Activated CD4-positive, alpha-beta memory T cell treated with anti-CD3 and anti-CD28 coated beads, Interleukin-2, amount 10 ng/mL, durations not matched to agents 7 days and 5 days (primary cell): ENCODE measurements at places on chromosomes 16 and 17.
A peak's percentile ranks its signal among the peaks of the same experiment; 100 is the strongest.

- no peak overlapping the region for H3K4me3 ChIP-seq
- no peaks in the 10 kb centered on the region for H3K27me3 ChIP-seq
- H3K4me1 ChIP-seq = peaks cover 19% of the 10 kb centered on the region
Observed at GRCh38 chr17:80995131-80995530, 3.5 kb downstream of the CHMP6 start.

GRCh38 chr17:29625037-29625750 lies 2.5 kb upstream of the CORO6 start:
- peaks cover 51% of the 10 kb centered on the region for H3K4me1 ChIP-seq
- no peak overlapping the region for H3K27ac ChIP-seq
- H3K4me3 ChIP-seq = no peak overlapping the region
- peaks cover 9% of the 10 kb centered on the region for H3K27me3 ChIP-seq
- no peak for DNase-seq

DNA sequence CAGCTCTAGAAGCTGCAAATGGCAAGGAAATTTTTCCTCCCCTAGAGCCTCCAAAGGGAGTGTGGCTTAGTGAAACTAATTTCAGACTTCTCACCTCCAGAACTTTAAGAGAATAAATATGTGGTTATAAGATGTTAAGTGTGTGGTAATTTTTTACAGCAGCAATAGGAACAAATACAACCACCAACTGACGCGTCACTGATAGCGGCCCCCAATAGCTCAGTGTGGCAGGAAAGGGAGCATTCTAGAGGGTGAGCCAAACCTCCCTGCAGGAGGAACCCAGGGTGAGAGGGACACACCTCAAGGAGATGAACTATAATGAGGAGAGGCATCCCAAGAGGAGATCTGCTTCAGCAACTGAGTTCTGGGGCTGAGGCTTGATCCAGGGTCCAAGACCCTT lies 4.0 kb downstream of the CCL4 start:
- H3K4me1 ChIP-seq = peaks cover 30% of the 10 kb centered on the region
- no peak overlapping the region for H3K27ac ChIP-seq
- H3K27me3 ChIP-seq = peaks cover 3% of the 10 kb centered on the region

GRCh38 chr16:54290833-54291655 lies 4.5 kb upstream of the IRX3 start:
- no peak for DNase-seq
- H3K4me1 ChIP-seq = peaks cover 13% of the 10 kb centered on the region
- H3K4me3 ChIP-seq = no peak overlapping the region
- peaks cover 60% of the 10 kb centered on the region for H3K27me3 ChIP-seq
- no peak overlapping the region for H3K27ac ChIP-seq

GRCh38 chr17:44830359-44831288 lies 537 bp upstream of the GJC1 start:
- peak overlapping the region; percentile 58 for H3K4me3 ChIP-seq
- H3K27me3 ChIP-seq = peaks cover 61% of the 10 kb centered on the region
- H3K27ac ChIP-seq = no peak overlapping the region
- no peaks in the 10 kb centered on the region for H3K36me3 ChIP-seq
- DNase-seq = peak; percentile 18
- H3K4me1 ChIP-seq = peaks cover 10% of the 10 kb centered on the region

- no peak overlapping the region for H3K27ac ChIP-seq
- no peak overlapping the region for H3K4me3 ChIP-seq
- DNase-seq = no peak
- H3K36me3 ChIP-seq = no peaks in the 10 kb centered on the region
- H3K4me1 ChIP-seq = peaks cover 9% of the 10 kb centered on the region
Observed at GRCh38 chr17:68603656-68604055, 2.5 kb upstream of the FAM20A start.

DNA sequence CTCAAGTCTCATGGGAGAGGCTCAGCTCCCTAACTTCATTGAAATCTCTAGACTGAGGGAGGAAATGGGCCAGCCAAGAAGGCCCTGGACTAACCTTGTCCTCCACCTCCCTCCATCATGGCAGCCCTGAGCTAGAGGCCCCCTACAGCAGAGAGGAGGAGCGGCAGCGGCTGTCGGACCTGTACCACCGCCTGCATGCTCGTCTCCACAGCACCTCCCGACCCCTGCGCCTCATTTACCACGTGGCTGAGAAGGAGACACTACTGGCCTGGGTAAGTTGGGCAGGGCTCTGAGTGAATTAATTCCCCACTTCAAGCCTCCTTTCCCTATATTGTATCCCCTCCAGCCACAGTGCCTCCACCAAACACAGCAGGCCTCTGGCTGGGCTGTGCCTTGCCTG lies 3.8 kb upstream of the SYCE1L start:
- DNase-seq = no peak
- no peak overlapping the region for H3K27ac ChIP-seq
- peaks cover 78% of the 10 kb centered on the region for H3K36me3 ChIP-seq
- peaks cover 32% of the 10 kb centered on the region for H3K4me1 ChIP-seq

GRCh38 chr17:16026895-16027294 lies 27.3 kb downstream of the TTC19 start:
- H3K27me3 ChIP-seq = no peaks in the 10 kb centered on the region
- peaks cover 35% of the 10 kb centered on the region for H3K4me1 ChIP-seq
- no peak overlapping the region for H3K4me3 ChIP-seq
- peaks cover 84% of the 10 kb centered on the region for H3K36me3 ChIP-seq

GRCh38 chr16:55001931-55002330 lies 71.3 kb downstream of the IRX5 start:
- H3K27ac ChIP-seq = no peak overlapping the region
- no peak overlapping the region for H3K4me3 ChIP-seq
- no peaks in the 10 kb centered on the region for H3K27me3 ChIP-seq
- DNase-seq = no peak

DNA sequence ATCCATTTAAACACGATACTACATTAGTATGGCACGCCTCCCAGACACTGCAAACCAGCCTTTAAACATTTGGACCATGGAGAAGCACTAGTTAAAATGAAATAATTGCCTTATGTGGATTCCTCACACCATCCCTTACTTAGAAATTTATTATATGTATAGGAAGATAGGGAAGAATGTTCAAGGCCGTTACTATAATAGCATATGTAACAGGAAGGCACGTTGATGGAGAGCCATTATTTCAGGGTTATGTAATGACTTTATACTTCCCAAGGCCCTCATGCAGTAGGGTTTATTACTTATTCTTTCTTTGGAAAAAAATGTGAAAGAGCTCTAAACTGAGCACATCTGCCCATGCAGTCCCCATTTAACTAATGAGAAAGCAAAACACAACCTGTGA lies 96.6 kb upstream of the CACNG5 start:
- peaks cover 28% of the 10 kb centered on the region for H3K36me3 ChIP-seq
- no peak overlapping the region for H3K4me3 ChIP-seq
- H3K4me1 ChIP-seq = peaks cover 1% of the 10 kb centered on the region
- H3K27ac ChIP-seq = no peak overlapping the region
- no peaks in the 10 kb centered on the region for H3K27me3 ChIP-seq
- no peak for DNase-seq

DNA sequence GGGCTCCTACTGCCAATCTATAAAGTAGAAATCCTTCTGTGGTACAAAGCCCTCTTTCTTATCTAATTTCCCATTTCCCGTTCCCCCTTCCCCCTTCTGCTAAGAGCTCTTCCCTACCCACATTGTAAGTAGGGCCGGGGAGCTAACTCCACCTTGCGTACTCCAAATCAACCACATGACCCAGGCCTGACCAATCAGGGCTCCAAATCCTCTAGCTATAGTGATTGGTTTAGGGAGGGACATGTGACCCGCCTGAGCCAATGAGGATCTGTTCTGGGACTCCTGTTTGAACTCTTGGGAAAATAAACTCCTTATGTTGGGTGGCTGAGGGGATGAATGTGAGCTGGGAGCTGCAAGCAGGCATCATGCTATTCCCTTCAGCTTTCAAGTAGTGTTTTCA lies 40.9 kb upstream of the MEOX1 start:
- H3K27ac ChIP-seq = no peak overlapping the region
- H3K36me3 ChIP-seq = no peaks in the 10 kb centered on the region
- H3K4me3 ChIP-seq = no peak overlapping the region
- no peak for DNase-seq
- peaks cover 25% of the 10 kb centered on the region for H3K4me1 ChIP-seq

GRCh38 chr17:17944743-17945142 lies 27.5 kb downstream of the TOM1L2 start:
- H3K27ac ChIP-seq = no peak overlapping the region
- H3K4me1 ChIP-seq = peaks cover 13% of the 10 kb centered on the region
- H3K4me3 ChIP-seq = no peak overlapping the region
- peaks cover 4% of the 10 kb centered on the region for H3K36me3 ChIP-seq

DNA sequence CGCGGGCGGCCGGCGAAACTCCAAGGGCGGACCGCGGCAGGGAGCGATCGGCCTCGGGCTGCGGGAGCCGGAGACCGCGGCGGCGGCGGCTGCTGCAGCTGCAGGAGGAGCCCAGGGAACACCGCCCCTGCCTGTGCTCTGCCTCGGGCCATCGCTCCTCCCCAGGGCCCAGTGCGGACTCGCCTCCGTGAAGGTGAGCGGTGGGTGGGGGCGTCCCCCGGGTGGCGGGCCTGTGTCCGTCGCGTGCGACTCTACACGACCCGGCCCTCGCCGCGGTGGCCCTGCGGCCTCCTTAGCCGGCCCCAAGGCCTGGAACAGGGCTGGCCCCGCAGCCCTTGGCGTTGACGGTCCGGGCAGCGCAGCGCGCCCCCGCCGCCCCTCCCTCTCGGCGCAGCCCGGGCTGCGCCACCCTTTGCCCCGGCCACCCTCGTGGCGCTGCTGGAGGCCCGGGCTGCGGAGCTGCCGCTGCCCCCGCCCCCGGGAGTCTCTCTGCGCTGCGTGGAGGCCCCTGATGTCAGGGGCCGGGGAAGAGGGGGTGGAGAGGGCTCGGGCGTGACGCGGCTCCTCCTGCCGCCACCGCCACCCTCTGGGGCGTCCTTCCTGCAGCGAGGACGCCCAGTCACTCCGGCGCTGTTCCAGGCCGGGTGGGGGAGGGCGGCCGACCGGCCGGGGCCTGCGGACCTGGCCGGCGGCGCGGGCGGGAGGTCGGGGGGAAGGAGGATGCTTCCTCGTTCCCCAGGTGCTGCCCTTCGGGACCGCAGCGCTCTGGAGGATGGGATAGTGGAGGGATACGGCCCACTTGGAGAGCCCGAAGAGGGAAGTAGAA lies 485 bp downstream of the DYNLL2 start:
- peaks cover 41% of the 10 kb centered on the region for H3K4me1 ChIP-seq
- peaks cover 37% of the 10 kb centered on the region for H3K36me3 ChIP-seq
- DNase-seq = peak; percentile 73
- H3K27me3 ChIP-seq = peaks cover 20% of the 10 kb centered on the region
- H3K4me3 ChIP-seq = peak overlapping the region; percentile 88

GRCh38 chr16:74742051-74742481 lies 32.6 kb downstream of the FA2H start:
- H3K4me3 ChIP-seq = no peak overlapping the region
- no peaks in the 10 kb centered on the region for H3K27me3 ChIP-seq
- H3K36me3 ChIP-seq = no peaks in the 10 kb centered on the region
- DNase-seq = no peak

DNA sequence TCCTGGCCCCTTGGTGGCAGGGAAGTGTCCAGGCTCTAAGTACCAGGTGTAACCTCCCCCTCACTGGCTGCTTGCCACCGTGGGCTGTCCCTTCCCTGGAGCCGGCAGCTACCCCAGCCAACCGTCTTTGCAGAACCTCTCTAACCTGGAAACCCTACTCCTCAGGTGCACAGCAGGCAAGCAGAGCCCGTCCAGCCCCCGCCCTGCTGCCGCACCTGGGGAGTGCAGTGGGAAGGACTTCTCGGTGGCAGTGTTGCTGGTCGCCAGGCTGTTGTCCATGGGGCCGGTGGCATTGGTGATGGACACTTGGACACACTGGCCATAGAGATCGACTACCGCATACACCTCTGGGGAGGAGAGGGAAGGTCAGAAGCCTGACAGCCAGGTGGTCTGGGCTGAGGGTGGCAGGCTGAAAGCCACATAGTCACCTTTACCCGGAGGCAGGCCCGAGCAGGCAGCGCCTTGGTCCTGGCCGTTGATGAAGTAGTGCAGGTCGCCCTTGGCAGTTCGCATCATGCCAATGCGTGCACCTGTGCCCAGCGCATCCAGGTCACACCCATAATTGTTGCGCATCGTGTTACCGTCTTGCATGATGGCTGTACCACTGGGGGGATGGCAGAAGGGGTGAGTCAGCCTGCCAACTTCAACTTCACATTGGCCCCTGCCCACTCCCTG lies 6.5 kb downstream of the NEURL4 start:
- peaks cover 26% of the 10 kb centered on the region for H3K36me3 ChIP-seq
- H3K4me1 ChIP-seq = peaks cover 10% of the 10 kb centered on the region
- no peak overlapping the region for H3K4me3 ChIP-seq
- H3K27ac ChIP-seq = no peak overlapping the region
- no peaks in the 10 kb centered on the region for H3K27me3 ChIP-seq

DNA sequence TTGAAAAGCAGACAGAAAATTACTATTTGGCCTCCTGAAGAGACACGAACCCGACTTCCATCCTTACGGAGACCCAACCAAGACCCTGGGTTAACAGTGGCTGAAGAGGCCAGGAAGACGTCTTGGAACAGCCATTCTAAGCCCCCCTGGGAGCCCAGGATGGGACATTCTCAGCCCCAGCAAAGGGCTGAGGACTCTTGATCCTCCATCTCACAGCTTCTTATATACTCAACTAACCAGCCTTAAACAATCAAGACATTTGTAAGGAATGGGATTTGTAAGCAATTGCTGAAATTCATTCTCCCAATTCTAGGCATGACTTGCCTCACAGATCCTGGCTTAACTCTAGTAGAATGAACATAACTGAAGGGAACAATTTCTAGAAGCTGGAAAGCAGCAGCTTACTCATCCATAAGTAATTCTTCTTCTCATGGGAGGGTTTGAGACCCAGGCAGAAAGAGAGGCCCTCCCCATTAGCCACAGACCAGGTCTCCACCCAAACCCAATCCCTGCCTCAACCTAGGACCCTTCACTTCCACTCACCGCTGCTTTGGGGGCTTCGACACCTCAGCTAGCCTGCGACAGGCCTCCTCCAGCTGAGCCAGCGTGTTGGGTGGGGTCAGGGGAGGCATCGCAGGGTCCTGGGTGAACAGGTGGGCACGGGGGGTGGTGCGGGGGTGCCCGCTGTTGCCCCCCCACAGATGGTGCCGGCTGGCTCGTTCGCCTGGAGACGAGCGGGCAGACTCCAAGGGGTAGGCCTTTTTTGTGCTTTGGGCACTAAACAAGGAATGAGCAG lies 25.5 kb downstream of the AXIN2 start:
- no peaks in the 10 kb centered on the region for H3K4me1 ChIP-seq
- no peaks in the 10 kb centered on the region for H3K27me3 ChIP-seq
- no peak overlapping the region for H3K4me3 ChIP-seq
- no peak overlapping the region for H3K27ac ChIP-seq
- no peak for DNase-seq

- DNase-seq = peak; percentile 18
- no peak overlapping the region for H3K27ac ChIP-seq
- H3K36me3 ChIP-seq = no peaks in the 10 kb centered on the region
- no peak overlapping the region for H3K4me3 ChIP-seq
- no peaks in the 10 kb centered on the region for H3K4me1 ChIP-seq
Observed at GRCh38 chr17:9987779-9988585, 82.9 kb upstream of the RCVRN start.

GRCh38 chr17:58703137-58703915 lies 10.9 kb downstream of the RAD51C start:
- peaks cover 52% of the 10 kb centered on the region for H3K4me1 ChIP-seq
- H3K4me3 ChIP-seq = no peak overlapping the region
- H3K27ac ChIP-seq = peak overlapping the region; percentile 61
- no peak for DNase-seq
- peaks cover 29% of the 10 kb centered on the region for H3K36me3 ChIP-seq
